ENCODE measurements at places on chromosomes 5 and 9.
A peak's percentile ranks its signal among the peaks of the same experiment; 100 is the strongest.

- no peak for DNase-seq
Measured at GRCh38 chr9:93173365-93174051, 10.4 kb upstream of the WNK2 start.

GRCh38 chr5:94402096-94402495, 216.3 kb downstream of the KIAA0825 start:
- no peak for DNase-seq

GRCh38 chr9:136697821-136698526, 10.7 kb upstream of the AGPAT2 start:
- DNase-seq = no peak

DNA sequence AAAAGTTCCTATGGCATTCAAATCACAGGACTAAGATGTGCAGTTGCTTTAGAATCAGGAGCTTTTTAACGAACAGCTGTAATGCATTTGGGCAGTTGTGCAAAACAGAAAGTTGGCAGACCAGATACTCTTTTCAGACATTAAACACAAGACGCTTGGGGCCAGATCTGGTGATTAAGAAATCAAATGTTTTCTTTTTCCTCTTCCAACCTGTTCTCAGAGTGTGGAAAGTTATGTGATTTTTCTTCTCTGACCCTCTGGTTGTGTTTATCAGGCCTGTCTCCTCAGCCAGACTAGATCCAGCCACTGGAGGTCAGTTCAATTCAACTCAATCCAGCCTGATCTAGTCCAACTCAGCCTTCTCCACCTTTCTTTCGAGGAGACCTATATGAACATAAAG, 298.5 kb upstream of the PCSK5 start:
- peak; percentile 3 for DNase-seq

- DNase-seq = peak; percentile 88
Measured at GRCh38 chr5:168592014-168592368, 12.8 kb upstream of the PANK3 start.

GRCh38 chr9:96719921-96720320, 58.0 kb downstream of the ZNF510 start:
- peak; percentile 72 for DNase-seq

DNA sequence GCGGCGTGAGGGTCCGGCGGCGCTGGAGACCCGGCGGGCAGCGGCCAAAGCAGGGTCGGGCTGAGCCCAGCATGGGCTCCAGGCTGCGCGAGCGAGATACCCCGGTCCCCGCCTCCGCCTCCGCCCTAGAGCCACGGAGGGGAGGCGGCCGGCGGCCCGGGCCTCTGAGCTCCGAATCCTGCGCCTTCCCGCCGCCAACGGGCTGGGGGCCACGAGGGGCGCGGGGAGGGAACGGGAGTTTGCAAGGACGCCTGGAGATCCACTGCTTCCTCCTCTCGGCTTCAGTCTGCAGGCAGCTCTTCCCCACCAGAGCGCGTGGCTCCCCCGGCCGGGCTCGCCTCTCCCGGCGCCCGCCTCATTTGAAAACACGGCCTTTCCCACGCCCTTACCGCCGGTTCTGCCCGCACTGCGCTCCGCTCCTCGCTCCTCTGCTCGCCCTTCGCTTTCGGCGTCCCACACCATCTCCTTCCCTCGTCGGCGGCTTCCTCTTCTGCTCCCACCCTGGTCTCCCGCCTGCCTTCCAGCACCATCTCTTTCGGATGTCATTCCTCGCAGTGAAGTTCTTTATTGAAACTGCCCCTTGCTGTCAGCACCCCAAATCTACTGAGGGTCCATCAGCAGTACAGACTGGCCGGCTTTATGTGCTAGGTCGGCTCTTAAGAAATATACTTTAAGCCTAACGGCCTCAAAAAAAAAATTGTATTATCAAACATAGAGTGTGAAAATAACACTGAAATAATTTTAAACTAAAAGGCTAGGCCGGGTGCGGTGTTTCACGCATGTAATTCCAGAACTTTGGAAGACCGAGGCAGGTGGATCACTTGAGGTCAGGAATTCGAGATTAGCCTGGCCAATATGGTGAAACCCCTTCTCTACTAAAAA, 105.0 kb upstream of the FAM120A start:
- no peak for DNase-seq

DNA sequence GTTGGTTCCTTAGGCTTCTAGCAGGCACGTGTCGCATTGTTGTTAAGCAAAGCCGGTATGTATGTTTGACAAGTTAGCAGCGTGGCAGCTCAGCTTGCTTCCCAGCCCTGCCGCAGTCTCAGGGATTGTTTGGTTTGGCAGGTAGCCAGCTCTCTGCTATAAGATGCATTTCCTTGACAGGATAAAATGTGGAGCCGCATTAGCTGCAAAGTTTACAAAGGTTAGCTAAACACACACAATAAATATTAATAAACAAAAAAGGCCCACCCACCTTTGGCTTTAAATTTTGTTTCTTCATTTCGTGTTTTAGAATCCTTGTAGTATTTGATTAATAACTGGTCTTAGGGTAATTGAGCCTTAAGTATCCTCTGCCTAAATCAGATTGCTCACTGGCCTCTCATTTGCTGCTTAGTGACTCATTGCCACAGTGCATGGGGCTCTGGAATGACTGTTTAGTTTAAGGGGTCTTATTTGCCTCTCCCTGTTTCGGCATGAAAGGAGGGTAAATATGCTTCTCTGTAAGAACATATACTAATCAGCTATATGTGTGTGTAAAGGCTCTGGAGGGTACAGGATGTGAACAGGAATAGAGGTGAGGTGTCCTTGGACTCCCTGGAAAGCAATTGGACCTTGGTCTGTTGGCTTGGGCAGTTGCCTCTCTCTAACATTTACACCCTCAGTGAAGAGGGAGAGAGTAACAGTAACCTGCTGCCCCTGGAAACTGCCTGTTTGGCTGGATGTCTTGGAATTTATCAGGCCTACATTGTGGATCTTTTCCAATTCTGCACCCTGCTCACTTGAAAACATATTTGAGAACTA, 122.0 kb downstream of the GDNF start:
- DNase-seq = peak; percentile 17

DNA sequence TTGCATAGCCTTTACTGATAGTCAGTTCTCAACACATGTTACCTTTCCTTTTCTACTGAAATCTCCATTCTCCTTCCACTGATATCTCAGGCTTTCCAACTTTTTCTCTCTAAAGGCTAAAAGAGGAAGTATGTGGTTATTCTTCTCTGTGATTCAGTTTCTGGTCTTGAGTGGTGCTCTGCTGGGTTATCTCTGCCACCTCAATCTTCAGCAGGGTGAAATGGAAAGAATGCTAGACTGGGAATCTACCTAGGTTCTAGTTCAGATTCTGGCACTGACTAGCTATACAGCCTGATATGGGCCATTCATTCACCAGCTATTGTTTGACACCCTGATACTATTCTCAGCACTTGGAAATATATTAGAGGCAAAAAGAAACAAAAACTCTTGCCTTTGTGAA, 124.9 kb upstream of the GRIA1 start:
- DNase-seq = no peak

DNA sequence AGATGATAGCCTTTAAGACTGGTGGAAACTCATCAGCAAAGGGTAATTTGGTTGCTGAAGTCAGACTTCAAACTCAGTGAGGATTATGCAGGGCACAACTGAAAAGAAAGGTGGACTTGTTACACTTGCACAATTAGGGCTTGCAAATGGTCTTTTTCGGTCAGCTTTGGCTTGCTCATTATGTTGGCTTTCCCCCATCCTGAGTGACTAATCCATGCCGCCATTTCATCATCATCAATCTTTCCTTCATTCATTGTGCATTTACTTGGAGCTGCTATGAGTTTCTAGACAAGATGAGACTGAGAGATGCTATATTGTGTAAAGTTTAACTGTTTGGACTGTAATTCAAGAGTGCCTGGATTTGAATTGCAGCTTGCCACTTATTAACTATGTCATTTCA, 134.8 kb upstream of the PPP1R2B start:
- DNase-seq = no peak

GRCh38 chr5:640461-641330, 28.6 kb downstream of the CEP72 start:
- no peak for DNase-seq

DNA sequence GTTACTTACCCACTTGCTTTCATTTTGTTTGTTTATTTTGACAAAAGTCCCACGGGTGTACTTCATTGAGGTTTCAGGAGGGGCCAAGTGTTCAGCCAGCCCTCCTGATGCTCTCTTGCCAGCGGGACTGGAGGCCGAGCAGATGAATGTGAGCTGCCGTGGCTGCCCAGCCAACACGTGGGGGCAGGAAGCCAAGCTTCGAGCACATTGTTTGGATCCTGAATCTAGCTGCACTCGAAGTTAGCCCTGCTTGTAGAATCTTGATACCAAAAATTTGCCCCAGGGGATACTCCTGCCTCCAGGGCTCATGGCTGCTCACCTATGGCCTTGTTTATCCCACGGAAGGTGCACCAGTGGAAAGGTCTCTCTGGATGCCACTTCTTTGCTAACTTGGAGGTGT, 49.3 kb downstream of the RASGEF1C start:
- peak; percentile 58 for DNase-seq

- DNase-seq = no peak
Measured at GRCh38 chr9:23431459-23431858, 394.6 kb downstream of the ELAVL2 start.

- no peak for DNase-seq
Measured at GRCh38 chr9:71680189-71680980, 87.9 kb downstream of the CEMIP2 start.

GRCh38 chr5:66617226-66617861, 21.2 kb downstream of the MAST4 start:
- DNase-seq = no peak

DNA sequence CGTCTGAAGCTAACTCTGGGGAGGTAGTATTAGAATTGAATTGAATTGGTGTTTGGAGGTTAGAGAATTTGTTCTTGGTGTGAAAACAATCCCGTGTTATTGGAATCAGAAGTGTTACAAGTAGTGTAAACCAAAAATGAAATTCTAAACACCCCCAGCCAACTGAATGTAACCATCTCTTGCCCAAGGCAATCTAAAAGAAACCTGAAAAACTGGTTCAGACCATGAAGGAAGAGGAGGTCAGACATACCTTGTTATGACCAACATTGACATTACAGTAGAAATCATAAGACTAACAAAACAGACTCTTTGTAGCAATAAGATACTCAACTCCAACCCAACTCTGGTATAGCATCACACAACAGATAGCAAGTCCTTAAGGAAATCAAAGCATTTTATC, 159.0 kb downstream of the TUSC1 start:
- DNase-seq = no peak

GRCh38 chr5:132886064-132886823, 12.8 kb downstream of the LEAP2 start:
- DNase-seq = no peak

DNA sequence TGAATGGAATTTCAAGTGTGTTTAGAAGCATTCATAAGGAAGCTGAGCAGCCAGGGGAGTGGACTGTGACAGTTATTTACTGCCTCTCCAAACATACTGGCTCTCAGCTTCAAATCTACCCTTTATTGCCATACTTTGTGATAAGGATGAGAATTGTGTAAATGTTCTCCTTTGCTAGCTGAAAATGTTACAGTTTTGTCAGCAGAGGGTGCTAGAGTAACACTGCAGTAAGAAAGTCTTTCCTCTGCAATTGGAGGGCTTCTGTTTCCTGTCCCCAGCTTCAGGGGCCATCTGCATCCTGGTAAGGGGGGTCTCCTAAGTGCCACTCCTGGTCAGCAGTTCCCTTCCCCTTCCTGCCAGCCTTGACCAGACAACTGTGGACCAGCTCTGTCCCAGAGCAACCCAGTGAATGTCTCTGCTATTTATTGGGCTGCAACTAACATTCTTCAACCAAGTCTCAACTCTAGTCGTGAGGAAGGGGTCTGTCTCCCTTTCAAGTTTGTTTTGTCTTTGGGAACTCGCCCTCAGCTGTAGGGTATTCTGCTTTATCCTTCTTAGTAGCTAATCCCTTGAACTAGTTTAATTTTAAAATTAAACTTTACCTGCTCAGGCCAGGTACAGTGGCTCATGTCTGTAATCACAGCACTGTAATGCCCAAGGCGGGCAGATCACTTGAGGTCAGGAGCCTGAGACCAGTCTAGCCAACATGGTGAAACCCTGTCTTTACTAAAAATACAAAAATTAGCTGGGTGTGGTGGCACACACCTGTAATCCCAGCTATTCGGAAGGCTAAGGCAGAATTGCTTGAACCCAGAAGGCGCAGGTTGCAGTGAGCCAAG, 45.3 kb downstream of the RAPGEF6 start:
- no peak for DNase-seq

DNA sequence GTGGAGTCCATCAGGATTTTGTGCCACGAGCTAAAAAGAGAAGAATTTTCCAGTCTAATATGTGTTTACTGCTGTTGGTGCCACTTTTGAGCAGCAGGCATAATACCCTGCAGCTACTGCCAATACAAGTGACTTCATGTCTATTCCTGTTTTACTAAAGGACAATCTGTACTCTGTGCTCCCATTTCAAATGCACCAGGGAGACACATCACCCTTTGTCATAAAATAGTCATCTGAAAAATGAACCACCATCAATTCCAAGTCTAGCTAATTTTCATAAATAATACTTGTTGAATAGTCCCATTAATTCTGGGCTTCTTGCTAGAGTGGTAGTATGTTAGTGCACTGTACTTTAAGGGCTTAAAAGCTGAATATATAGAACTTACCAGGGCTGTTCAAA, 8.9 kb upstream of the PKD2L2 start:
- no peak for DNase-seq

GRCh38 chr5:53480416-53481158, at the start of gene FST:
FST (plus strand) TSS chr5:53480629; CDS start chr5:53480792, 163 bp downstream.
- no peak for DNase-seq

DNA sequence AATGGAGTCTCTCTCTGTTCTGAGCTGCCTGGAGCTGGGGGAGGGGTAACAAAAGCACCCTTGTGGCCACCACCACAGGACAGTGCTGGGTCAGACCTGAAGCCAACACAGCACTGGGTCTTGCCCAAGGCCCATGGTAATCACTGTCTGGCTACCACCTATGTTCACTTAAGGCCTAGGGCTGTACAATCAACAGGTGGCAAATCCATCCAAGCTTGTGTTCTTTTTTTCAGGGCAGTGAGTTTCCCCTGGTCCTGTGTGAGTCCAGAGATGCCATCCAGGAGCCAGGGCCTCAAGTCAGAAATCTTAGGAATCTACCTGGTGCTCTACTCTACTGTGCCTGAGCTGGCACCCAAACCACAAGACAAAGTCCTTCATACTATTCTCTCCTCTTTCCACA, 20.1 kb upstream of the OTP start:
- DNase-seq = no peak

DNA sequence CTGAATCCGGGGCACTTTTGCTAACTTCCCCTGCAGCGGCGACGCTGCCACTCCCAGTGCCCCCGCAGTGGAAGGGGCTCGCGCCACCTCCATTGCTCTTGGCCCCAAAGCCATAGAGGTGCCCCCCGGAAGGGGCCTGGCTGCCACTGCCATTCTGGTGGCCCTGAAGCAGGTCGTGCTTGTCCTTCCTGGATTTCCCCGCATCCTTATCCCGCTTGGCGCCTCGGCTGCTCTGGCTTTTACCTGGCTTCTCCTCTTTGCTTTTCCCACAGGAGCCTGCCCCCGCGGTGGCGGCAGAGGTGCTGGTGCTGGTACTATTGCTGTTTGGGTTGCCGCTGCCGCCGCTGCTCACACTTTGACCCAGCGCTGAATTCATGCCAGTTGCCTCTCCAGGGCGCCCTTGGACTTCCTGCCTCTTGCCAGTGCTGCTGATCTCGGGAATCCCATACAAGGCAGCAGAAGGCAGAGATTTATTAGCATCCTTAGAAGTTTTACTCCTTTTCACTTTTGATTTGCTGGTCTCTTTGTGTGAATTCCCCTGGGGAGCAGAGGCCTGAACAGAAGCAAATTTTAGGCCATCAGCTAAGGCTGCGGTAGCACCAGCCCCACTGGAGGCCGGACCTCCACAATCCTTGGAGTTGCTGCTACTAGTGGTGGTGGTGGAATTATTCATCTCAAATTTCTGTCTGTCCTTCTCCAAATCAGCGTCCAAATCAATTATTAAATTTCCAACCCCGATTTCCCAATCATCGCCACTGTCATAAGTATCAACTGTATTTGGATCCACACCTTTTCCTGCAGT, 2.1 kb downstream of the ZNF608 start:
- peak; percentile 80 for DNase-seq

Data from thyroid gland (tissue), 4 donors.